ENCODE measurements at places on chromosomes 4 and X.

DNA sequence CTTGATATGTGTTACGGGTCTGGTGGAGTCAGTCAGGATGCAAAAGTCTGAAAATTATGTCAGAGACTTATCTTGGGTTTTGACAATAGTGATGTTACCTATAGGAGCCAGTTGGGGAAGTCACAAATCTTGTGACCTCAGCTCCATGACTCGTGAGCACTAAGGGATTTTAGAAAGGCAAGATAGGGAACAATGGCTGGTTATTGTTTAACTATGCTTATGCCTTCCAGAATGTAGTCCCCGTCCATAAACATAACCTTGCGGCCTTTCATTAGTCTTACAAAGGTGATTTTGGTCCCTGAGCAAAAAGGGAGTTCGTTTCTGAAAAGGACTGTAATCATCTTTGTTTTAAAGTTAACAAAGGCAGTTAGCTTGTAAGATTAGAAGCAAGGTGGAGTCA, 23.9 kb upstream of the GATB start:
- DNase-seq = no peak

- DNase-seq = no peak
Observed at GRCh38 chr4:10529291-10530136, 72.3 kb upstream of the ZNF518B start.

DNA sequence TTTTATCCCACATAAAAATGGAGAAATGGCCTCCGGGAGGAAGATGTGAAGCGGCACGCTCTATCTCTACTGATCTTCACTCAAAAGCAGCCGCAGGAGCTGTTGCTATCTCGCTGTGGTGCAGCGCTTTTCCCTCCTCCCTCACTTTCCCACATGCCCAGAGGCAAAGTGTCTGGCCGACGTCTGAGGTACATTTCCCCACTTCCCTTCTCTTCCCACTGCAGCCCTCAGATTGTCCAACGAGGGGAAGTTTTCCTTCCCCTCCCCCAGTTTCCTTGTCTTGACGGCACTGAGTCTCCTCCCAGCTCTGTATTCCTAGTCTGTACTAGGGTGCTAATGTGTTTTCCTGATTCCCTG, 660 bp upstream of the COL25A1 start:
- DNase-seq = no peak

GRCh38 chr4:174023641-174024040, 259.8 kb downstream of the FBXO8 start:
- DNase-seq = no peak

DNA sequence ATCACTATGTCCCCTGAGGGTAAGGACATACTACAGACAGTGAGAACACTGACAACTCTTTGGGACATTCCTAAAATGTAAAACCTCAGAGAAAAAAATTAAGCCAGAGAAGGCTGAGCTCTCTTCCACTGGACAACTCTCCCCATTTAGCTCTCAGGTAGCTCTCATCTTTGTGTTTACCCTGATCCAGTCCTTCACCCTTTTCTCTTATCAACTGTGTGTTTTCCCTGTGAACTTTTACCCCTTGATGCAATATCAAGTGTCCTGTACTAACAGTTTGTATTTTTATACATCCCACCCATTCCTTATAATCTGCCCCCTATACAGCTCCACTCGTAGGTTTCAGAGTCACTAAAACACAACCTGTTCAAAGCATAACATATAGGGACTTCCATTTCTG, 182.6 kb downstream of the STIM2 start:
- no peak for DNase-seq

DNA sequence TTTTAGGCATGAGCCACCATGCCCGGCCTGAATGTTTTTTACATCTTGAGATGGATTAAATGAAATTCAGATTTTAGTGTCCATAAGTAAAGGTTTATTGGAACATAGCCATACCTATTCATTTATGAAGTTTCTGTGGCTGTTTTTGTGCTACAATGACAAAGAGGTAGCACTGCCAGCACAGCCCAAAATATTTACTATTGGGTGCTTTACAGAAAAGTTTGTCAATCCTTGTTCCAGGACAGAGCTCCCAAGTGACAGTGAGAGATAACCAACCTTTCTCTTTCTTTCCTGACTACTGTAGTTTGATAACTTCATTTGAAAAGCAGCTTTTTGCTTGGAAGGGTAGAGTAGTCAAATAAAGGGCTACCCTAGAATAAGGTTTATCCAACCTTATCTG, 116.2 kb downstream of the CAMK2D start:
- no peak for DNase-seq

DNA sequence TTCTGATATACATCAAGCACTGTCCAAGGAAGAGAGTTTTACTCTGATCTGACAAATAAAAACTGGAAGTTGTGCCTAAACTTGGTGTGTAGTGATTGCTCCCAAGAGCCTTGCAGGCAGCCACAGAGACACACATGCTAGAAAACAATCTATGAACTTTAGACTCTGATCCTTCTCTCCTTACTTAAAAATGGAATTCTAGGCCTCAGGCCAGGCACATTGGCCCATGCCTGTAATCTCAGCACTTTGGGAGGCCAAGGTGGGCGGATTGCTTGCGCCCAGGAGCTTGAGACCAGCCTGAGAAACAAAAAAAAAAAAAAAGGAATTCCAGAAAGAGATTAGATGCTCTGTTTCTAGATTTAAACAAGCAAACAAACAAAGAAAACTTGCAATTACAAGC, 45.6 kb upstream of the S100G start:
- no peak for DNase-seq

GRCh38 chrX:102745857-102746584, 25.5 kb downstream of the GPRASP3 start:
- no peak for DNase-seq

GRCh38 chrX:136525738-136526606, 6.0 kb upstream of the VGLL1 start:
- no peak for DNase-seq

DNA sequence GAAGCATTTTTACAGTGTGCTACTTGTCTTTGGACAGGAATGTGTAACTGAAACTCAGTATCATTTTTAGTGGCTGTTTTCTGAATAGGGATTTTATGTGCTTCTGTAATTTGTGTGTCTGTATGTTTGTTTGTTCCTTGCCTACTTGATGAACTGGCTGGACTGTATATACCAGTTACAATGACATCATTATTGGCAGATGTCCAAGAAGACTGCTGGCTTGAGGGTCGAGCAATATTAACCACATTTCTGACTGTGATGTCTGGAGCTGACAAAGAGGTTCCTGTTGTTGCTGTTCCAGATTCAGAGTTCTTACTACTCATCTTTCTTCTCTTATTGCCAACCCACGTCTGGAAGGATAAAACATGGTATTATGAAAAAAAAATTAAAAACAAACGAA, 33.0 kb downstream of the HDX start:
- no peak for DNase-seq

DNA sequence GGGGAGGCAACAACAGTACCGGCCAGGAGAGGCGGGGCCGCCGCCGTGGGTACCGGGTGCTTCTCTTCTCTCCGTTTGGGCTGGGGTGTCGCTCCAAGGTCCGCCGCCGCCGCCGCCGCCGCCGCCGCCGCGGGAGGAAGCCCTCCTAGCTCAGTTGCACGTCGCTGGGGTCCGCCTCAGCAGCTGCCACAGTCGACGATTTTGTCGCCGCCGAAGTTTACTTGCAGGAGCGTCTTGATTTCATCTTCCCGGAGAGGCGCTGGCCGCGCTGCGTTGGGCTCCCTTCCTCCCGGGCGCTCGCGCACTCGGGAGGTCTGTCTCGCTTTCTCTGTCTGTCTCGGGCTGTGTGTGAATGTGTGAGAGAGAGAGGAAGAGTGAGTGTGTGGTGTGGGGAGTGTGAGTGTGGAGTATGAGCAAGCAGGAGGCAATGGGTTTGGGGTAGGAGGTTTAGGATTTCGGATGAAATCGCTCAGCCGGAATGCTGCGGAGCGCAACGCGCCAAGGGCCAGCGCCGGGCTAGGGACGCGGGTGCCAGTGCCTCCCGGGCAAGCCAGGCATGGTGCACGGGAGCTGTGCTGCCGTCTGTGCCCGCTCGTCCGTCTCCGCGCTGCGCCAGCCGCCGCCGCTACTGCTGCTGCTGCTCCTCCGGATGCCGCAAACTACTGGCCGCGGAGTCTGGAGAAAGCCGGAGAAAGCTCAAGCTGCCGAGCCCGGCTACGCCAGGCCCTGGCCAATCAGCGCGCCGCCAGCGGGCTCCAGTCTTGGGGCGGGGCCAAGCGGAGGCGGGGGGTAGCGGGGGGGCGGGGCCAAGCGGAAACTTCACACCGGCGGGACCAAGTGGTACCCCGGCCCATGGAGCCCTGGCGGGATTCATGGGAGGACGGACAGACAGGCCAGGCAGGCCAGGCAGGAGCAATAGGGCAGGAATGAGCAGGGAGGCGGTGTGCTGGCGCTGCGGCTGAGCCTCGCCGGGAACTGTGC, at the start of gene PCDH19:
Gene PCDH19 (minus strand): TSS at position 664 of the 981 bp plus-strand sequence. CDS start 1,676 bp downstream, outside the sequence.
- DNase-seq = no peak

DNA sequence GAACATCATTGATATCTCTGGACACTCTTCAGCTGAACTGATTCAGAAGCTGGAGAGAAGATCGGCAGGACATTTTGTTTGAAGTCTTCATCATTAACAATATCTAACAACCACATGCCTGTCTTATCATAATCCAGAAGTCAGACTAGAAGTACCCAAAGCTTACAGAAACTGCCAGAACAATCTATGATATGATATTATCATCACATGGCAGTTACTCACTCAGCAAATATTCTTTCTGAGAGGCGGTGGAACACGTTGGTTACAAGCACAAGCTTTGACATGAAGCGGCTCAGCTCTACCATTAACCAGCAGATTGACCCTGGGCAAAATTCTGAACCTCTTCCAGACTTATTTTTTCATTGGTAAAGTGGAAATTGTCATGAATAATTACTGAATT, 69.4 kb upstream of the KIT start:
- no peak for DNase-seq

DNA sequence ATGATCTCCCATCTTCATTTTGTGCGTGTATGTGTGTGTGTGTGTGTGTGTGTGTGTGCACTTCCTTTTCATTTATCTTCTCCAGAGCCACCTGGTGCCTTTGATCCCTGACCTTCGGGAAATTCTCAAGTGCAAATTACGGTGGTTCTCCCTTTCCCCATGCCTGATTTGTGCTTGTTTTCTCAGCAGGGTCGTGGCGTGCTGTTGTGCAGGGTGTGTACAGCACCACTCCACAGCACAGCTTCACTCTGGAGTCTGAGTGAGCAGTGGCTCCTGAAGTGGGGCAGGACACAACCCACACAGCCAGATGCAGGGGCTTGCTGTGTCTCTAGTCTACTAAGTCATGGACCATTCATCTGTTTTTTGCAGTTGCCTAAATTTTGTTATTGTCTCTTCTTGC, 114.2 kb upstream of the TBC1D9 start:
- DNase-seq = no peak

- no peak for DNase-seq
Observed at GRCh38 chr4:124943145-124943889, 230.8 kb upstream of the ANKRD50 start.

GRCh38 chr4:87838890-87839591, 6.3 kb downstream of the MEPE start:
- DNase-seq = no peak

DNA sequence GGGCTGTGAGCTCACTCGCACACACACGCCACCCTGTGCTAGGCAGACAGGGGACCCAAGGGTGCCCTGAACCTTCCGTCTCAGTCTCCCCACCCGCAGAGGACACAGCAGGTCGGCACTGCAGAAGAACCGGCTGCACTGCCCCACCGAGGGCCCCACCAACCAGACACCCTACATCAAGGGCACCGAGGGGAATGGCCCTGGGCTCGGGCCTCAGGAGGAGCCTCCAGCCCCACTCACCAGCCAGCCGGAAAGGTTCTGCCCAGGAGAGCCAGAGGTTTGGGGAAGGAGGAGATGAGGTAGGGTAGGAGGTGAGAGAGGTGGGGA, 45.9 kb downstream of the FAM53A start:
- DNase-seq = no peak

DNA sequence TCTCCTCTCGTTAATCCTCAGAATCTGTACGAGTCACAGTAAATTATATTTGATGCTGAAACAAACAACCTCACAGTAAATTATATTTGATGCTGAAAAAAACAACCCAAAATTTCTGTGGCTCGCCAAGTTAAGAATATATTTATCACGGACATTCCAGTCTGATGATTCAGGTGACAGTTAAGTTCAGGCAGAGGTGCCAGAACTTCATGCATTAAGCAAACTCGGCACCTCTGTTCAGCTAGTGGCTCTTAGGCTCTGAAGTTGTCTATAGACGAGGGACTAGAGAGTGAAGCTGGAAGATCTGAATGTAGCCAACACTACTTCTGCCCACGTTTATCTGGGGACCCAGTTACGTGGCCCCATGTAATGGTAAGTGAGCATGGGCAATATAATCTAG, 132.2 kb upstream of the AGA start:
- DNase-seq = no peak

DNA sequence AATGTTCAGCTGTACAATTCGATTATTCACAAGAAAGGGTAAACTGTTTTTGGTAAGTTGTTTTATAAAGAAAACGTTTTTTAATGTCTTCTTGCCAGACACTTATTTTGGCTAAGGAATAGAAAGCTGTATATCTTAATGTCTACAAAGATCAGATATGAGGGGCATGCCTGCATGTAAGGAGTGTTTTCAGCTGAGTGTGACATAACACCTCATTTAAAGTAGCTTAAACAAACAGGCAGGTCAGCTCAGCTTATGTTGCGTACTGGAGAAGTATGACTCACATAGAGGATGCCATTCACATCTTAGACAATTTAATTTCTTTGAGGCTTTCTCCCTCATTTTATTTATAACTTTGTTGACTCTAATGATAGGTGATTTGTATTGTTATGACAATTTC, 30.4 kb downstream of the LAMTOR3 start:
- DNase-seq = no peak

GRCh38 chr4:140027101-140027500, 126.9 kb downstream of the MAML3 start:
- no peak for DNase-seq

DNA sequence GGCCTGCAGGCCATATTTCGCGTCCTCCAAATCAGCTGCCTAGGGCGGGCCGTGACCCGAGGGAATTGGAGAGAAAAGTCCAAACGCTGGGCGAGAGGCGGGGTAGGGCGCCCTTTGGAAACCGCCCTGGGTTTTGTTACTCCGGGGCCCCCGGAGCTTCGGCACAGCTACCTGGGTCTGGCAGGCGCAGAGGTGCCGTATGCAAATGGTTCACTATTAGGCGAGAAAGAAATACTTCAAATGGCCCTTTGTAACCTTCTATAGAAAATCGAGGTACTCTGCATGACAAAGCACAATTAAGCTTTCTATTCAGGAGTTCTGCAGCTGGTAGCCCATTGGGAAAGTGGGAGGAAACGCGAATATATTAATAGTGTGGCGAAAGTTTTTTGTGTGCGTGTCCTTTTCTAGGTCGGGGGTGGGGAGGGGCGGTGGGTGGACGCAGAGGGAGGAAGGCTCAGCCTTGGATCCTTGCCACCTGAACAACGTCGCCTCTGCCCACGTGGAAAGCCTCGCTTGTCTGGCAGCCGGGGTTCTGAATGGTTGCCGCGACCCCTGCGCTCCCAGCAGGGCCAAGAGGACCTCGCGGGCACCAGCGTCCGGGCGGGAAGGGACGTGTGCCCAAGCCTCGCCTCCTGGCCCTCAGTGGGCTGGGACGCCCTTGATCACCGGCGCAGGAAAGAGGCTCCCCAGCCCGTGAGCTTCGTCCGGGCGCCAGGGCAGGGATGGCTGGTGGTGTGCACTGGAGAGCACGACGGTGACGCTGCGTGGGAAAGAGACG, 9.5 kb downstream of the GSX2 start:
- DNase-seq = no peak
